ENCODE measurements at places on chromosomes 5 and 9.

DNA sequence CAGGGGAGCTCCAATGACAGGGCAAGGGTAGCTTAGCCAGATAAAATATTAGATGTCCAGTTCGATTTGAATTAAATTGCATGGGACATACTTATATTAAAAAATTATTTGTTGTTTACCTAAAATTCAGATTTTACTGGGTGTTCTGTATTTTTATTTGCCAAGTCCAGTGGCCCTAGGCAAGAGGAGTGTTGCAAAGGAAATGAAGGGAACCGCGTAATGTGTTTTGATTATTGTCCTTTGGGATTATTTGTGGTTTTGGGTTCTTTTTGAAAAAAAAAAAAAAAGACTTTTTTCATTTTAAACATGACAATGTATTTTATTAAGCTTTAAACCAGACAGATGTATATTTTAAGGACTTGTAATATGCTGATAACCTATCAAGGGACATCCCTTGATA, 179.3 kb downstream of the C9orf152 start:
- no peak for DNase-seq

DNA sequence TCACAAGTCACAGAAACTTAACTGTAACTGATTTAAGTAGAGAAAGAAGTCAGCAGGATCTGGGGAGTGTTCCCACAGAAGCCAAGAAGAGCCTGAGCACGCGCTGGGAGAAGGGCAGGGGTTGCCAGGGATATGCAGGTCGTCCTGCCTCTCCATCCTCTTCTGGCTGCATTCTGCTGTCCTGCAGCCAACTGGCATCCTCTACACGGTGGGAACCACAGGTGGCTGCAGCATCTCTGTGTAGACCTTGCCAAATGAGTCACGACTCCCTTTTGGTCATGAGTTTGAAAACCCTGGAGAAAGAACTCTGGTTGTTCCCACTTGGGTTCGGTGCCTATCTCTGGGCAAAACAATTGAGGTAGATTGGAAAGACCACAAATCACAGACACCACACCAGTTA, 38.4 kb upstream of the PCA3 start:
- DNase-seq, result peak; percentile 1

DNA sequence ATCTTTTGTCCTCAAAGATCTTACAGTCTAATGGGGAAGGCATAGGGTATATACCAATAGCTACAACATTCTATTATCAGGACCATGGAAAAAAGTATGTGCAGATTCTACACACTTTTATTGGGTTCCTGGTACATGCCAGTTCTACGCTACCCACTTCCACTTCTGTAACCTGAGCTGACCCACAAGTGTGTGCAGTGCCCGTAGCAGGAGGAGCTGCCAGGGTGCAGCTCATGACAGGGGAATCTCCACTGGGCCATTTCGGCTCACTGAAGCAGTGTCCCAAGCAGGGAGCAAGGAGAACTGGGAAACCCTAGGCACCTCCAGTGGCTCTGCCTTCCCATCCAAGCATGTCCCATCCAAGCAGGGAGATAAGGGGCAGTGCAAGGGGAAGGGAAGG, 60.4 kb downstream of the FOXI1 start:
- no peak for DNase-seq

DNA sequence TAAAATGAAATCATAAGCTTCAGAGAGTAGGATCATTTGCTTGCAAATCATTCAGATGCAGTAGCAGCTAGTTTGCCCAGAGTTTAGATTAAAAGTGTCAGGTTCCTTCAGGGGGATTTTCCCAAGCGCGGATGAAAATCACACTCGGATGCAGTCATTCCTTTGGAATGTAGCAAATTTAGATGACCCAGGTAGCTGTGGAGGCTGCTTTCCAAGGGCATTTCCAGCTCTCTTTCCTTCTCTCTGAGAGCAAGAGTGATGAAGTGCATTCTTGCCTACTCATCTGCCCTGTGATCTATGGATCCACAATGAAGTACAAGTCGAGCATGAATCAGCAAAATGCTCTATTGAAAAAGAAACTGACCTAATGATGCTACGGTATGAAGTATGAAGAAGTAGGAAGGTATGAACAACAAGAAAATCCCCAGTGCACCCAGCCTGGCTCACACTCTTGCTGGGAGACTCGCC, 200.2 kb downstream of the PLK2 start:
- no peak for DNase-seq

- no peak for DNase-seq
Measured at GRCh38 chr9:28610339-28610738, 1037.1 kb upstream of the C9orf72 start.

DNA sequence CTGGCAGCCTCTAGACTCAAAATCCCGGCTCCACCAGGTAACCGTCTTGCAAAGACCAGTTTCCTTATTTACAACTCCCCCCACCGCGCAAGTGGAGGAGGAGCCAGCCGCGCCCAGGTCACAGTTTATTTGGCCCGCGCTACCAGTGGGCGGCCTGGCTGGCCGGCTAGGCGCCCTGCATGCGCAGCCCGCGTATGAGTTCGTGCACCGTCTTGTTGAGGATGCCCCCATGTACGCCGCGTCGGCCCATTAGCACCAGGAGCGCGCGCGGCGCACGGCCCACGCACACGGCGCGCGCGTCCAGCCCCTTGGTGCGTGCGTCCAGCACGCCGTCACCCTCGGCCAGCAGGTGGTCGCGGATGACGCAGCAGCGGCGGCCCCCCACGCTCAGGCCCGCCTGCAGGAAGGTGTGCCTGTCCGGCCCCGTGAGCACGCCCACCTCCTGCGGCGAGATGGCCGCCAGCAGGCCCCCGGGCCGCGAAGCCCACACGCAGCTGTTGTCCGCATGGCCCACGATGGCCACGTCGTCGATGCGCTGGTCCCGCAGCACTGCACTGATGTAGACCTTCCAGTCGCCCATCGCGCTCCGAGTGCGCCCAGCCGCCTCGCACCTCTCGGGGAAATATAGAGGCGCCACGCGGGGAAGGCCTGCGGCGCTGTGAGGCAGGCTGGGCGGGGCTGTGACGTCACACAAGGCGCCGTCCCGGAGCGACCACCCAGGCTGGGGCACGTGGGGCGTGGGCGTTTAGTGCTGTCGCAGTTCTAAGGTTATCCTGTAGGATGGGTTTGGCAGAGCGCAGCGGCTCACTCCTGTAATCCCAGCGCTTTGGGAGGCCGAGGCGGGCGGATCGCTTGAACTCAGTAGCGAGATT, at the start of gene PFN3:
PFN3 (minus strand) TSS at position 665 of the 872 bp plus-strand sequence; CDS start at position 580, 85 bp downstream.
- no peak for DNase-seq

DNA sequence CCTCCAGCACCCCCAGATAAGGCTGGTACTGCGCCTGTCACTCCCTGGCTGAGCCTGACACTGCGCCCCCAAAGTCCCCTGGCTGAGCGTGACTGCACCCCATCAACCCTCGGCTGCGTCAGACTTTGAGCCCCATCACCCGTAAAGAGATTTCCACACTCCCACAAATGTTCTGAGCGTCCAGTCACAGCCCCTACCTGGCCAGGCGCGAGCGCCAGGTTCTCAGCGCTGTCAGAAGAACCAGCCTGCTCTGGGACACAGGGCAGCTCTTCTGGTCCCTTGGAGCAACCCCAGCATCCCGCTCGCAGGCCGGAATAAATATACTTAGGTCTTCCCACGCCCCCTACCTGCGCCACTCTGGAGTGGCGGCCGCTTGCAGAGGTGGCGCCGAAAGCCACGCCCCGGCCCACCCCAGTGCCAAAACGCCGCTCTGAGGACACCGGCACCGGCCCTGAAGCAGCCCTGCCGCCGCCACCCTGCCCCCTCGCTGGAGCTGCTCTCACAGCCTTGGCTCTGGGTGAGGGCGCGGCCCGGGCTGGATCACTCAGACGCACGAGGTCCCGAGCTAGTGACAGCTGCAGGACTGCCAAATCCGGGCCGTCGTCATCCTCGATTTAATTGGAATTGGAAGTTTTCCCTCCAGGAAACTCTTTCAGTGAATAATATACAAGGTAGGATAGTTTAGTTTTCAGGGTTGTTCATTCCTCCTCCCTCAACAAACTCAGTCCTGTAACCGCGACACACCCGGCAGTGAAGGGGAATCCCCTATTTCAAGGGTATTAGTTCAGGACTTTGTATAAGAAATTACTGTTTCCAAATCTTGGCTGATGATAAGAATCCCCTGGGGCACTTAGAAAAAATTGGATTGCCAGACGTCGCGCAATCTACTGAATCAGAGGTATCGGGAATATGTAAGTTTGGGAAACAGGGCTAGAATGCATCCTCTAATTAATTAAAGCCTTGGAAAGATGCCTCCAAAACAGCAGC, 1.2 kb upstream of the CEMIP2 start:
- DNase-seq, result peak; percentile 15

DNA sequence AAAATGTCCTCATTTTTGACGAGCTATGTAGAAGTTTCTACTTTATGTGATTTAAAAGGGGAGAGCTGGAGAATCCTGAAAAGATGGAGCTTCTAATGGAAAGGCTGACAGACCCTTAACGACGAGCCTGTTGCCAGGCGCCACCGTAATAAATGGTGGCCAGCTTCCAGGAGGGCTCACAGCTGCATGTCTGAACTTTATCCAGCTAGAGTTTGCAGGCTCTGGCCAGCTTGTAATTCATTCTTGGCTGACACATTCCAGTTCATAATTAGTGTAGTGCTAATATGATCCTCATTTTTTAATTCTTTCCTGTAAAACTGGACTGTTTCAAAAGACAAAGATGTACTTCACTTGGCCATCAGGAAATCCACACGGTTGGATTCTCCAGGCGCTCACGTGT, 246.7 kb downstream of the GAS1 start:
- DNase-seq, result peak; percentile 31

DNA sequence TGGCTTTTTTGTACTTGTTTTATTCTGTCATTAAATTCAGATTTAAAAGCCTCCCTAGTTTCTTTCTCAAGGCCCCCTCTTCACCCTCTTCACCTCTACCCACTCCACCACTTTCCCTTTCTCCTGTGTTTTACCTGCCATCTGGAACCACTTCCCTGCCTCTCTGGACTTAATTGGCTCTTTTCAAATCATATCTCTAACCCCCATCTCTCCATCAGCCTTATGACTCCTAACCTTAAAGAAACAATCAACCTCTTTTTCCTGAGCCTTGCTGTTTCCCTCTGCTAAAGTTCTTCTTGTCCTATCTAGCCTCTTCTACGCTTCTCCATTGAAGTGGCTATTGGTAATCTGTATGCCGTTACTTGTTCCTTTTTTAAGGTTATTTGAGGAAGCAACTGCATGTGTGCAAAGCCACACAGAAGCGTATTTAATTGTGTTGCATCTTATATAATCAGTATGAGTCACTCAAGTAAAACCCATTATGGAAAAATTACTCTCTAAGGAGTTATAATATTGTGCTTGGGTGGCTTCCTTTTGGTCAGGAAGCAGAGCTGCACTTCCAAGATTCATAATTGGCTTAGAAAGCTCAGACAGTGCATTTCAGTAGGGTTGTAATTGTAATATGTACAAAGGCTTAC, 653.6 kb upstream of the ITGA1 start:
- DNase-seq, result no peak

DNA sequence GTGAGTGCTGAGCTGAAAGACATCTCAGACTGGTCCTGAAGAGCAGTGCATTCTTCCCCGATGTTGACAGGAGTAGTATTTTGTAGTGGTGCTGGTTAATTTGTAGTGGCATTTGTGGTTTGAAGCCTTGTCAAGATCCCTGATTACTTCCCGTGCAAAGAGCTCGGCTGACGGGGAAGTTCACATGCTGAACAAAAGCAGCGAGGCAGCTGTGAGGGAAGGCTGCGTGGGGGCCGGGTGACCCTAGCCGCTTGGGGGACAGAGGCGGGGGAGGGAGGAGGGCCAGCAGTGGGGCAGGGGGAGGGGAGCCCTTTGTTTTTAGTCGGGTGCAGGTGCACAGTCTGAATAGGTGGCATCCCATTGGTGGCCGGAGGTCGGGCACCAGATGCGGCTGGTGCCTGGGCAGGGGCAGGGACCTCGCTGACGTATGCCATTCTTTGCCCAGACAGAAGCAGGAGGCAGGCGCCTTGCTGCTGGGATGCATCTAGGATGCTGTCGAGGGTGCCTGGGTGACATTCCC, 64.7 kb downstream of the CRB2 start:
- DNase-seq, result no peak

DNA sequence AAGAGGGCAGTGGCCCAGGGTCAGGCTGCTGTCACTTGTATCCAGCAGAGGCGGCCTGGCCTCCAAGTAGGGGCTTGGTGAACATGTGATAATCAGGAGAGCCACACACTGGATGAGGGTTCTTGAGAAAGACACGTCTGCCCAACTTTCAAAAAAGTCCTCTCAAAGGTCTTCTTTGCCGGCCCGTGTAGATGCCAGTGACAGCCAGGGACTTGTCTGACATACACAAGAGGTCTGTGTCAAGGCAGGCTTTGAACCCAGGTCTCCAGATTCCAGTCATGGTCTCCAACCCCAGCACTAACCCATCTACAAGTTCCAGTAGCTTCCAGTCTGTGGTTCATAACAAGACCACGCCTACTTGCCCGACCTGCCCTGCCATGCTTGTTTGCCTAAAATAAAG, 7.9 kb upstream of the AMBP start:
- no peak for DNase-seq

DNA sequence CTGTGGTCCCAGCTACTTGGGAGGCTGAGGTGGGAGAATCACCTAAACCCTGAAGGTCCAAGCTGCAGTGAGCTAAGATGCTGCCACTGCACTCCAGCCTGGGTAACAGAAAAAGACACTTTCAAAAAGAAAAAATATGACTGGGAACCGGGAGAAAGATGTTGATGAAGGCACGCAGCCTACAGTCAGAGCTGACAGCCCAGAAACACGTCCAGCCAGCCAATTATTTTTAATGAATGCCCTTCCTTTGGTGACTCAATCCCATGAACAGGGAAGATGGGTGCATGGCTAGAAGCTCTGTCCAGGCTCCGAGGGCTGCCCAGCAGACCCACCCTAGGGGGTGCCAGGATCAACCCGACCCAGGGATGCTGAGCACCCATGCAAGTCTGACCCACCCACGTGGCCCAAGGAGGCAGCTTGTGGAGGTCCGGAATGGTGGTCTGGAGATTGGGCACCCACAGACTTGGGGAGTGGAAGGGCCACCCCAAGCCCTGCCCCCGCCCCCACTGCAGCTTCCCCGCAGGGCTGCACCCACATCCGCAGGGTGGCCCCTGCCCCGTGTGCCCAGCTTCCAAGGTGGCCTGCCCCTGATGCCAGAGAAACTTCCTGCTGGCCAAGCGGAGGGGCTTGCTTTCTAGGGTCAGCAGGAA, 51.0 kb downstream of the ADAMTS2 start:
- no peak for DNase-seq

GRCh38 chr9:10443181-10443867, 169.5 kb downstream of the PTPRD start:
- no peak for DNase-seq

DNA sequence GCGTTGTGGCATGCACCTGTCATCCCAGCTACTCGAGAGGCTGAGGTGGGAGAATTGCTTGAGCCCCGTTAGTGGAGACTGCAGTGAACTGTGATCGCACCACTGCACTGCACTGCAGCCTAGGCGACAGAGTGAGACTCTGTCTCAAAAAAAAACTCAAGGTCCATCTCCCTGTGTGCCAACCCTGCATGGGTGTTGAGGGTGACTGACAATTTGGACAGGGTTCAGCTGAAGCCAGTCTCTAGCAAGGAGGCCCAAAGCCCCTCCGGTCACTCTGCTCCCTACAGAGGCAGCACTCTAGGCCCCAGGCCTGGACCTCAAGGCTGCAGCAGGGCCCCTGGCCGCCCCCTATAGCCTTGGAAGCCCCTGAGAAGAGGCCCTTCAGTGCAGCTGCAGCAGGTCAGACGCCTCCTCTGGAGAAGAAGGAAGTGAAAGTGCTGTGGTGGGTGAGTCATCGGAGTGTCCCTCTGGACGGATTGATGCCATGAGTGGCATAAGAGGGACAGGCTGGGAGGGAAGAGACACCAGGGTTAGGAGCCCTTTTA, 39.2 kb upstream of the NEK6 start:
- DNase-seq, result no peak
